ENCODE measurements at places on chromosomes 6 and 20. TPM values are rescaled to one million over a fixed set of nuclear protein-coding genes. Genes with fewer than 3 reads are reported as not detected.

WFDC2 gene
- 2.6 TPM for polyA plus RNA-seq

HLA-DMA gene
- 20.9 TPM for polyA plus RNA-seq

CALHM6 gene
- 5.9 TPM for polyA plus RNA-seq

GPANK1 gene
- polyA plus RNA-seq = 24.6 TPM

HLA-C gene
- polyA plus RNA-seq = 276 TPM

CMTR1 gene
- 24.3 TPM for polyA plus RNA-seq

MCM8 gene
- polyA plus RNA-seq = 2.9 TPM

PBX2 gene
- polyA plus RNA-seq = 44.7 TPM

Data from right cardiac atrium (tissue), 5 donors.